ENCODE measurements at places on chromosomes 2 and 18. TPM values are rescaled to one million over a fixed set of nuclear protein-coding genes. Genes with fewer than 3 reads are reported as not detected.

DNA sequence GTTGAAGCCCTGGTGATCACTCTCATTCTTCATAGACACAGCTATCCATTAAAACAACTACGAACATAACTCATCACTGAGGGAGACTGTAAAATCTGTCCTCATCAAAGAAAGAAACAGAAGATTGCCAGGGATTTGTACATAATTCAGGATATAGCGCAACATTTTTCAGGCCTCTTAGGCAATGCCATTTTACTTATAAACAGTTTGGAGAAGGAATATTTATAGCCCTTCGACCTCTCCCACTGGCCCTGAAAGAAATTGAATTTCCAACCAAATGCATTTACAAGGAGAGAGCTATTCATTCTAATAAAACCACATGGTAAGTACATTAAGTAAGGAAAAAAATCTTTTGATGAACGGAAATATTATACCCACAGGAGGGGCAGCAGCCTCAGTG is 295.0 kb downstream of the RAD51AP2 start:
- DNase-seq = no peak

DNA sequence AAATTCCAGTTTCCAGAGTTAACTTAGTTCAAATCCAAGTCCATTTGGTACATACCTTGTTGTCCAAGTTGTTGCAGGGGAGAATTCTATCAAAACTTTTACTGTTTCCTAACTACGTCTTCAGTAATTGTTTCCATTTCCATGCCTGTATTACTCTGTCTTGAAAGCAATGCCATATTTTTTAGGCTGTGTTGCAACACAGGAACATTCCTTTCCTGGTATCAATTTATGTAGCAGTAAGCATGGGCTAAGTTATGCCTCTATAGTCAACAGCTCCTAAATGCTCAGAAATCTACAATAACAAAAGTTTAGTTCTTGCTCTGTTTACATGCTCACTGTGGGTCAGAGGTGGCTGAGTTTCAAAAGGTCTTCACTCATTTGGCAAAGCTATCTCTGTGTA is 1943.8 kb upstream of the PIK3C3 start:
- DNase-seq = no peak

- DNase-seq = no peak
Observed at GRCh38 chr18:11991021-11991795, 9.9 kb downstream of the IMPA2 start.

DNA sequence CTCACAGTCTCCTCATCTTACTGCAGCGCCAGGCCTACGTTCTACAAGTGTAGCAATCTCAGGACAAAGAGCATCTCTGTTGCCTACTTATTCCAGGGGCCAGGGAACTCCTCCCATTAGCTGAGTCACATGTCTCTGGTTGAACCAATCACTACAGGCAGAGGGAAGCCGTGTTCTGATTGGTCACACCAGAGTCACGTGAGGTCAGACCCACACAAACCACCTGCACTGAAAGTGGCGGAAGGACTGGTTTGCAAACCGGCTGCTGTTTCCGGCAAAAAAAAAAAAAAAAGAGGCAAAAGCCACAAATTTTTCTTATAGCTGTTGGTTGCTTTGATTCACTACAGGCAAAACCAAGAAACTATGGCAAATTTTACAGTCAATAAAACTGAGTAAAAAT is 21.9 kb upstream of the USP14 start:
- no peak for DNase-seq

DNA sequence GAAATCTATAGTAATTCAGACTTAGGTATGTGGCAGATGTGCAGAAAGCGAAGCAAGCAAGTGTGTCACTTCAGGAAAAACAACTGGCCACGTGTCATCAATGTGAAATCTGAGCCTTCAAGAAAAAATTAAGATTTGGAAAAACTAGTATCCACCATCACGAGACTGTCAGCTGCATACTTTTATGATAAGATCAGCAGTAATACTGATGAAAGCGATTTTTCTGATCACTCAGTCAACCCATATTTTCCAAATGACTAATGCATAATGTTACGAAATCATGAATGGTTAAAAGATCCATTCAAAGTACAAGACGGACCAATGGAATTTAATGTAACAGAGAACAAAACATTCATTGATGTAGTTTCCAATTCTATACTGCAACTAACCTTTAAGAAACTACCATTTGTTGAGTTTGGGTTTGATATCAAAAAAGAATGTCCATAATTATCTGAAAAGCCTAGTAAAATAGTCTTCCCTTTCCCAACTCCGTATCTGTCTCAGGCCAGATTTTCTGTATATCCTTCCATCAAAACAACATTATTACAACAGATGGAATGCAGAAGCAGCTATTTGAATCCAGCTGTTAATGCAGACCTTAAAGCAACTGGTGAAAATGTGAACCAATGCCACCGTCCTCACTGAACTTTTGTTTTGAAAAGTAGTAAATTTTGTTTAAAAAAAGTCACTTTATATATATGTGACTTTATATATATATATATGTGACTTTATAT is 17.0 kb upstream of the BCL2 start:
- DNase-seq = no peak

GRCh38 chr2:127216095-127216494 is 4.0 kb downstream of the CYP27C1 start:
- DNase-seq = no peak

- no peak for DNase-seq
Observed at GRCh38 chr18:3706279-3707097, 256.5 kb downstream of the TGIF1 start.

DNA sequence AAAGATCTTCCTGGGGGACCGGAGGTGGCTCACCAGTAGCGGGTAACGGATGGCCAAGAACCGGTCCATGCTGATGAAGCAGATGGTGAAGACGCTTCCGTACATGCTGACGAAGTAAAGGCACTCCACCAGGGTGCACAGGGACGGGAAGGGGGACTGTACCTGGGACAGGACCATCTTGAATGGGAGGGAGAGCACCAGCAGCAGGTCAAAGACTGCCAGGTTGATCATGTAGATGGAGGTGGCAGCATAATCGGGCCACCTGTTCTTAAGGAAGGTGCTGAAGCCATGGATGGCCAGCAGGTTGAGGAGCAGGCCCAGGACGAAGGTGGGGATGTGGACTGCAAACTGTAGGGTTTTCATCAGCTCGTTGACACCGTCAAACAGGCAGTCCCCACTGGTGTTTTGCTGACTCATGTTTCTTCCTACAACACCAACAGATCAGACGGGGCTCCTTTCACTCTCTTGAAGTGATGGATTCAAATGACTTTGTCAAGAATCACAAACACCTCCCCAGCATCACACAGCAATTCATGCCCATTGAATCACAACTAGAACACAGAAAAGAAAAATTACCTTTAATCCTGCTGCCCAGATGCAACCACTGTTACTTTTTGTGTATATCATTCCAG is 14.4 kb downstream of the GPR55 start:
- no peak for DNase-seq

- DNase-seq = no peak
Observed at GRCh38 chr2:138607746-138608145, 106.2 kb downstream of the SPOPL start.

DNA sequence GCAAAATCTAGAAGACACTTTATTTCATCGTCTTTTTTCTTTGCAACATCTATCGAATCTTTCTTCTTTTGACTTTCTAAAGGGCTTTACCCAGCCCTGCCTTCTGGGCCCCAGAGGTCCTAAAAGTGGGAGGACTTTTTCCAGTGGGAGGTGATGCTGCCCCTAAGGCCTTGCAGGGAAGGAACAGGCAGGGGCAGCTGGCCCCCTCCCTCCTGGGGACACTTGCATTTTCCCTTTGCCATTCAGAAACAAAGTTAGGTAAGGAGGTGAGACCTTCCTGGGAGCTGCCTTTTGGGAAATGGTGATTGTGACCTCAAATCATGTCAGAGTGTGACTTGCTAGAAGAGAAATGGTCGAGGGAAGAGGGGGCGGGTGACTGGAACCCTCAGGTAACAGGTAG is 132.7 kb downstream of the GLI2 start:
- no peak for DNase-seq

- DNase-seq = no peak
Observed at GRCh38 chr18:6639305-6639704, 90.2 kb upstream of the ARHGAP28 start.

DNA sequence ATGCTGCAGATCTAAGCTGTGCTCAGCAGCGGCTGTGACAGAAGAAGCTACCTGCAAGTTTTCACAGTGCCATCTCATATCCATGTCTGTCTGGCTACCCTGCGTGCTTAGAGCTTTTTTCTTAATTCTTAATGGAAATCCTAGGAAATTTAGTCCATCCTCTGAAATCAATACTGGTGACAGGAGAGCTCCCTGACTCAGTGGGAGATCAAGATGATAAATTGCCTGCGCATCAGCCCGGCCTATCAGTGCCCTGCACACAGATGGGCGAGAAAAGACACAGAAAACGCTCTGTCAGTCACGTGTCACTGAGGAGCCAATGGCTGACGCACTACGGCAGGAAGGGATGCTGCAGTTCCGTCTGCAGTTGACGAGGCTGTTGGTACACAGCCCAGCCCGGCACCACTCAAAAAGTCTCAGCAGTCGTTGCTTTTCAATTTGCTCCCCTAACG is 819.6 kb upstream of the FSHR start:
- DNase-seq = peak; percentile 82

DNA sequence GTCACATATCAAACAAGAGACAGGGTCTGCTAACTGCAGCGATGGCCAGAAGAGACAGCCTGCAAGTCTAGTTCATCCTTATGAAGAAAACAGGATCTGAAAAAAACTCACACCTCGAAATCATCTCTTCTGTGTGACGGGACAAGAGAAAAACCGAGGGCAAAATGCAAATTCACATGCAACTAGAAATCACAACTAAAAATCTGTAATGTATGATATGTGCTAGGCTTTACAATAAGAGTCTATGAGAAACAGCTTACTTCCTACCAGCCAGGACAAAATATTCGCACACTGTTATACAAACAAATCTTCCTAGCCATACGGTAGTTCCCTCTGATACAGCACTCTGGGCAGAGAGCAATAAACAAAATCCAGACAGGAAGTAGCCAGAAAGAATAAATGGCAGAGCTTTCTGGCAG is 48.8 kb downstream of the ANKRD44 start:
- no peak for DNase-seq

- DNase-seq = no peak
Observed at GRCh38 chr2:85706599-85707296, 12.6 kb downstream of the GNLY start.

GRCh38 chr2:28649481-28650265 is 102.0 kb upstream of the PPP1CB start:
- no peak for DNase-seq

DNA sequence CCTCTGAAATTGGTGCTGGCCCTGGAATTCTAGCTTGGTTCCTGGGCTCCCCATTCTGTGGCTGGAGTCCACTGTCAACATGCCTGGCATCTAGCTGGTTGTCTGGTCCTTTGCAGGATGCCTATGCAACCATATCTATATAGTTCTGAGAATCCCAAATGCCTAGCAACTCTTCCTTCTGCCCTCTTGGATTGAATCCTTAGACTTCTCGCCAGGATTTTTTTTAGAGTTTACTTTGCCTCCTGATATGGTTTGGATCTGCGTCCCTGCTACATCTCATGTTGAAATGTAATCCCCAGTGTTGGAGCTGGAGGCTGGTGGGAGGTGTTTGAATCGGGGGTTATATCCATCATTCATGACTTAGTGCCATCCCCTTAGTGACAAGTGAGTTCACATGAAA is 65.0 kb upstream of the LYPD1 start:
- DNase-seq = no peak

- no peak for DNase-seq
Observed at GRCh38 chr2:222239945-222240675, 58.7 kb downstream of the PAX3 start.

DNA sequence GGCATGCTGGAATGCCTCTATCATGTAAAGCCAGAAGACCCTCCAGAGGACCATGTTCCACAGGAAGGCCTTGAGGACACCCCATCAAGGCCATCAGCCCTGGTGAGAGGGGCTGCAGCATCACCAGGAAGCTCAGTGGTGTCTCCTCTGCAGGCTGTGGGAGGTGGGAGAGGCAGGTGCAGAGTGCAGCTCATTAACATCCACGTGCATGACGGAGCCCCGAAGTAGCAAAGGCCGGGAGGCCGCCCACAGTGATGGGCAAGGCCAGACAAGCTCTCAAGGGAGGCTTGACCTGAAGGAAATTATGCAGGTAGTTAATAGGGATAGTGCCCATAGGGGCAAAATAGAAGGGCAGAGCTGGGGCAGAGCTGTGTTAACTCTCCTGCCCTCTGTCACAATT is 30.3 kb upstream of the SMCHD1 start:
- no peak for DNase-seq

DNA sequence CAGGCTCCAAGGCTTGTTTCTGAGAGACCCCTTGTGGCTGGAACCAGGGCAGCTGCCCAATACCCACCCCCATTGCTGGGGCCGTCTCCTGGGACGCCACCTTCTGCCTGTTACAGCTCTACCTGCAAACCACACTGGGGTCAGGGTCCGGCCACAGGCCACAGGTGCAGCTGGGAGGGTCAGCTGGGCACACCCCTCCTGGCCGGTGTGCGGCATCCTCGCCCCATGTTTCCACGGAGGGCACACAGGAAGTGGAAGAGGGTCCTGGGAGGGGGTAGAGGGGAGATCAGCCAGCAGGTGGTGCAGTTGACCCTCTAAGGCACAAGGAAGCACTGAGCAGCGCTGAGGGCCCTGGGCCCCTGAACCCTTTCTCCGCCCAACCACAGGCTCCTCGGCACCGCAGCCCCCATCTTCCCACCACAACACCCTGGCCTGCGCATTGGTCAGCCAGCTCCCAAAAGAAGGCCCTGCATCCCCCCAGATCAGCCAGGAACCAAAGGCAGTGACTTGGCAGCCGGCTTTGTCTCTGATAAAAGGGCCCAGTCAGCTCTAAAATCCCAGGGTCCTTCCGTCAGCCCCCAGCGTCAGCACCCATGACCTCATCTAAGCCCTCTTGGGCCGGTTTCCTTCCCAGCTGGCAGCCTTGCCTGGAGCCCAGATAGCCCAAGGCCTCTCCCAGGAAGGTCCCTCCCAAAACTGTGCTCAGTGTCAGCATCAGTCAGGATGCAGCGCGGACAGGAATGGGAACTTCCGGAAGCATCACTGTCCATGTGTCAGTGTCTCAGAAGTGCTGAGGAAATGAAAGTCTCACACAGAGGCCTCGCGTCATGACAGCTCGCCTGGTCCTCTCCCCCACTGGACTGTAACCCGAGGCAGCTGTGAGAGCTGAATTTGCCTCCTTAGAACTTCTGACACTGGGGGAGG is 1.7 kb downstream of the ERFE start:
- peak; percentile 54 for DNase-seq

GRCh38 chr2:235432741-235433520 is 60.9 kb upstream of the AGAP1 start:
- no peak for DNase-seq

DNA sequence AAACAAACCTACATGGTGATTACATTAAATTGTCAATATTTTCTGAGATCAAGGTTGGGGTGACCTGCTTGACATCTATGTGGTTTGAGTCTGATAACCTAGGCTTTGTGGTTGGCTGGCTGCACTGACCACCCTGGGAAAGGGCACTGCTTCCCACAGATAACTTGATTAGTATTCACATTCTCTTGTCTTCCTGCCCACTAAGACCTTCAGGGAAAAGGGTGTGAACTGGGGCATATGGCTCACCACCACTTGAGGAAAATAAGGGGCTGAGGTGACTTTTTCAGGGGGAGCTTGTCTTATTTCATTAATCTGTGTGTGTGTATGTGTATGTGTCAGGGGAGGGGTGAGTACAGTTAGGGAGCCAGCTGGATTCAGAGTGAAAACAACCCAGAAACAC is 1.5 kb downstream of the SMYD1 start:
- DNase-seq = no peak

The MAPRE2 gene
- total RNA-seq = 112 TPM

The BCL11A gene
- total RNA-seq = 37.5 TPM

The FAM237A gene
- 1.2 TPM for total RNA-seq

The ABCG8 gene
- 0.32 TPM for total RNA-seq

The HNMT gene
- 13.0 TPM for total RNA-seq

All from Right ventricle myocardium inferior (tissue), 1 donor.